AML-193 (cell line): ENCODE measurements at places on chromosomes 1 and 21.

- no peak for DNase-seq
Measured at GRCh38 chr21:24093032-24093431, 1514.2 kb downstream of the MRPL39 start.

- DNase-seq, result peak; percentile 44
Measured at GRCh38 chr1:167629681-167630567, at the start of gene RCSD1. TSS of gene RCSD1 (plus strand) at chr1:167630232. CDS start at chr1:167630424, 192 bp downstream.

- no peak for DNase-seq
Measured at GRCh38 chr1:204464701-204465100, 29.9 kb downstream of the PIK3C2B start.

- no peak for DNase-seq
Measured at GRCh38 chr1:148308832-148309458, 156.9 kb upstream of the NBPF11 start.

- DNase-seq, result no peak
Measured at GRCh38 chr1:35115459-35116383, 36.5 kb downstream of the ZMYM1 start.

DNA sequence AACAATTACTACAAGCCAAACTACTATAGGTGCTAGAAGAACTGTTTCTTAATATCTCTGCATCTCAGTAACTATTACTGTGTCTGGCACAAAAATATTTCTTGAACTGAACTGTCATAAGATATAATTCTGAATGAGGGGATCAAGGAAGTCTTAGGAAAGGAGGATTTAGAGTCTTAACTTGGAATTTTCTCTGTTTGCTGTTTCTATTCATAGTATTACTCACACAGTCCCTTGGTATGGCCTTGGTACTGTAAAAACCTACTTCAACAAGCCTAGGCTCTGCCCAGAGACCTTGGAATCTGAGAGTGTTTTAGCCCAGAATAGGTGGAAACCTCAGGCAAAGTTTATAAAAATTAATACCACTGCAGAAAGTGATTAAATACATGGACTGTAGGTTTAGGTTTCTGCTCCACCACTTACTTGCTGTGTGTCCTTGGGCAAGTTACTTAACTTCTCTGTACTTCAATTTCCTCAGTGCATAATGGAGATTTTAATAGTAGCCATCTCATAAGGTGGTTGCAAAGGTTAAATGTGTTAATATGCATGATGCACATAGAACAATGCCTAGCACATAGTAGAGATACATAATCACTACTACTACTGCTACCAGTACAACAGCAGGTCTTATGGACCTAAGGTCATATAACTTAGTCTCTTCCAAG is 87.4 kb upstream of the NFIA start:
- no peak for DNase-seq

DNA sequence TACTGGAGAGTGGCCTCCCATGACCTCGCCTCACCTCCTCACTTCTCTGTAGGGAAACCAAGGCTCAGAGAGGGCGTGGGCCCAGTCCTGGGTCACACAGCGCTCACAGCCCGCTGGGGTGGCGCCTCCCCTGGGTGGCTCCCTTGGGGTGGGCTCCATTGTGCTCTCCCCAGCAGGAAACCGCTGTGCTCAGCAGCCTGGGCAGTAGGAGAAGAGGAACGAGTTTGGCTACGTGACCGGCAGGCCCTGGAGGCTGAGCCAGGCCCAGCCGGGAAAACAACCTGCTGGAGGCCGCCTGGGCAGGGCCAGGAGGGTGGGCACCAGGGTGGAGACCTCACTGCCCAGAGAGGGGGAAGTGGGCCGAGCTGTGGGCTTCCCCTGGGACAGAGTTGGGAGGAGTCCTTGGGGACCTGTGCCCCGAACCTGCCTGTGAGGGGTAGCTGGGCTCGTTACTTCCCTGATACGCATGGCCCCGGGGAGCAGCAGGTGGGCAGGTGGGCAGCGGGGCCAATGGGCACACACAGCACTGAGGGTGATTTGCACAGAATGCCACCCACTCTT is 15.0 kb upstream of the FAM131C start:
- no peak for DNase-seq

GRCh38 chr1:158087320-158087927 is 93.3 kb upstream of the CD1D start:
- DNase-seq, result peak; percentile 26

GRCh38 chr1:215003686-215004085 is 78.9 kb upstream of the KCNK2 start:
- no peak for DNase-seq
